Activated naive CD4-positive, alpha-beta T cell treated with anti-CD3 and anti-CD28 coated beads, Interleukin-2, amount 50 U/mL, for 16 hours (primary cell): ENCODE measurements at places on chromosomes 1 and 21.

- DNase-seq: no peak
These were observed 1.1 kb downstream of the TRIM58 start for GRCh38 chr1:247857985-247858619.

DNA sequence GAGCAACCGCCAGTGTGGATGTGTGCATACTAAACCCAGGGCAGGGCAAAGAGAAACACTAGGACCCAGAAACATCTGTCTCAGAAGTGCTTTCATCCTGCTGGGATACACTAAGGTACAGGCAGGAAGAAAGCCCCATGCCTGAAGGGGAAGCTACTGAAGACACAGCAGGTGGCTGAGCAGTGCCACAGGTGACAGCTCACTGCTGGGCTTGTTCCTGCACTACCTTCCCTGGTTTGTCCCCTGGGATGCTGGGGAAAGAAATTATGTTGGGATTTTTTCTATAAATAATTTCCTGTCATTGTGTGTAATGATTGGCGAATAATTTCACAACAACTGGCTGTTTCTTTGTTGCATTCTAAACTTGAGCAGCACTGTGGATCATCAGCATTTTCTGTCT lies 245.3 kb upstream of the RAB4A start:
- no peak for DNase-seq

GRCh38 chr1:235887676-235888075 lies 21.0 kb upstream of the LYST start:
- DNase-seq: no peak

- DNase-seq: no peak
These were observed 34.1 kb downstream of the VTCN1 start for GRCh38 chr1:117176579-117176978.

DNA sequence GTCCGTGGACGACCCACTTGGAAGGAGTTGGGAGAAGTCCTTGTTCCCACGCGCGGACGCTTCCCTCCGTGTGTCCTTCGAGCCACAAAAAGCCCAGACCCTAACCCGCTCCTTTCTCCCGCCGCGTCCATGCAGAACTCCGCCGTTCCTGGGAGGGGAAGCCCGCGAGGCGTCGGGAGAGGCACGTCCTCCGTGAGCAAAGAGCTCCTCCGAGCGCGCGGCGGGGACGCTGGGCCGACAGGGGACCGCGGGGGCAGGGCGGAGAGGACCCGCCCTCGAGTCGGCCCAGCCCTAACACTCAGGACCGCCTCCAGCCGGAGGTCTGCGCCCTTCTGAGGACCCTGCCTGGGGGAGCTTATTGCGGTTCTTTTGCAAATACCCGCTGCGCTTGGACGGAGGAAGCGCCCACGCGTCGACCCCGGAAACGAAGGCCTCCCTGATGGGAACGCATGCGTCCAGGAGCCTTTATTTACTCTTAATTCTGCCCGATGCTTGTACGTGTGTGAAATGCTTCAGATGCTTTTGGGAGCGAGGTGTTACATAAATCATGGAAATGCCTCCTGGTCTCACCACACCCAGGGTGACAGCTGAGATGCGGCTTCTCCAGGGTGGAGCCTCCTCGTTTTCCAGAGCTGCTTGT lies 32.4 kb downstream of the PRMT2 start:
- no peak for DNase-seq

GRCh38 chr1:116268211-116268610 lies 104.8 kb upstream of the ATP1A1 start:
- DNase-seq: peak; percentile 17

DNA sequence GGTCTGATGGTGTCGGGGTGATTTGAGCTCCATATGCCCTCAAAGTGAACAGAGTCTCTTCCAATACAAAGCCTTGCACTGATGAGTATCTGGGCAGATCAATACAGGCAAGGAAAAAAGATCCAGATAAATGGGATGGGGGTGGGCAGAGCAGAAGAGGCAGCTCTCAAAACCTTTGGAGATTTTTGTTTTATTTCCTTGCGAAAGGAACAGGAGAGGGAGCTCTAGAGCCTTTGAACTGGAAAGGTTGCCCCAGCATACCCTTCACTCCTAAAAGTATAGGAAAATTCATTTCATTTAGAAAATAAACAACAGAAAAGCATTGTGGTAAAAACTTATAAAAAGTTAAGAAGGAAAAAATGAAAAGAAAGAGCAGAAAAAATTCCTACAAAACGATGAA lies 31.4 kb upstream of the OLIG2 start:
- no peak for DNase-seq

GRCh38 chr1:6141592-6141991 lies 38.5 kb downstream of the CHD5 start:
- no peak for DNase-seq

GRCh38 chr1:19418503-19418971 lies 66.8 kb downstream of the CAPZB start:
- DNase-seq: no peak

GRCh38 chr1:163985700-163986099 lies 573.3 kb upstream of the PBX1 start:
- DNase-seq: no peak

DNA sequence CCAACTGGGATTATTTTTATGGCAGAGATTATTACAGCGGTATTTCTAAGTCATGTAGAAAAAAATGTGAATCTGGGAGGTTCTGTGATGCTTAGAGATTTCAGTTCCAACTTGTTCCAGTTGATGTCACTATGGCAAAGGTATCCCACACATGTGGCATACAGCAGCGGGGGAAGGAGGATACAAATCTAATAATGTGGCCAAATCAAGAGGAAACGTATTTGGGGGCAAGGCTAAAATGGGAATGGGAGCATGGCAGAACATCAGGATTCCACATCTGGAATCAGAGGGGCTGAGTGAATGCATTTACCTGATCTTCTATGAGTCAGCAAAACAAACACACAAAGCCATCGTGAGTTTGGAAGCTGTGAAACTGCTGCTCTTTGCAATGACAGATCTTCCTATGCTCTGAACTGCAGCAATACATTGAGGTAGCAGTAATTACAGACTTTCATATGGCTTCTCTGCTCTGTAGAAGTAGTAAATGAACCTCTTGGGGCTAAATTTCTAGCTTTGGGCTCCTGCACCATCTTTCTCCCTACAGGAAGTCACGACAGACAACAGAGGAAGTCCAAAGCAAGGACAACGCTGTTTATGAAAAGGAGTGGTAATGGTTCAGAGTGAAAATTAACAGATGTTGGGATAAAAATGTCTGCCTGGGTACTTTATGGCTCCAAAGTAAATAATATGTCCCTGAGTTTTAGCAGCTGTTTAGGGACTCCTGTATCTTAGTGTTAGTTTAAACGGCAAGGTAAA lies 55.5 kb downstream of the GABPA start:
- no peak for DNase-seq

GRCh38 chr21:22657781-22658180 lies 1659.6 kb downstream of the NCAM2 start:
- no peak for DNase-seq

DNA sequence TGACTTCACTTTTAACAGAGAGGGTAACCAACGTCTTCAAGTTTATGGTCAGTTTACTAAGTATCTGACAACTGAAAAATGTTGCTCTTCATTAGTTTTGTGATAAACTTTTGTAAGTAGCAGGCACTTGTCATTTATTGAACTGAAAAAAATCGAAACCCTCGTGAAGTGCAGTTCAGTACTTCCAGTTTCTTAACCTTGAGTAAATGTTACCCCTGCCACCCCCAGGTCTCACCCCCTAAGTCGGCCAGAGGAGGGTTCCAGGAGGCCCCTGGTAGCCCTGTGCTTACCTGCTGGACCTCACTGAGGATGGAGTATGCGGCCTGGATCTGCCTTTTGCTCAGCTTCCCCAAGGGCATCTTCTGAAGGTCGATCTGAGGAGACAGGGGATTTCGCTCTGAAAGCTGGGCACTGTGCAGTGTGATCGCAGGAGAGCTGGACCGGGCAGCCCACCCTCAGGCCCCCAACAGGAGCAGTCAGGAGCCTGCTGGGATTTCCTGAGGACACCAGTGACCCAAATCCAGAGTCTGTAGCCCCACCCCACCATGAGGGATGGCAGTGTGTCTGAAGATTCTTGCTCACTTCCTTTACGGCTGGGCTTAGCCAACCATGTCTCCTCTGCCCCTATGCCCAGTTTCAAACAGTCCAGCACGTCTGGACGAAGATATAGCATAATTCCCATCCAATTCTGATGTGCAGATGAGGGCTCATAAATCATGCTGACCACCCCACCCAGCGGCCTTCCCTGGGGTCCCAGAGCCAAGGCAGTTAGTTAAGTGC lies 37.6 kb downstream of the PARP1 start:
- no peak for DNase-seq

GRCh38 chr21:37483776-37484175 lies 117.2 kb downstream of the DYRK1A start:
- no peak for DNase-seq
